ENCODE measurements at places on chromosomes 11 and 22.
A peak's percentile ranks its signal among the peaks of the same experiment; 100 is the strongest.

DNA sequence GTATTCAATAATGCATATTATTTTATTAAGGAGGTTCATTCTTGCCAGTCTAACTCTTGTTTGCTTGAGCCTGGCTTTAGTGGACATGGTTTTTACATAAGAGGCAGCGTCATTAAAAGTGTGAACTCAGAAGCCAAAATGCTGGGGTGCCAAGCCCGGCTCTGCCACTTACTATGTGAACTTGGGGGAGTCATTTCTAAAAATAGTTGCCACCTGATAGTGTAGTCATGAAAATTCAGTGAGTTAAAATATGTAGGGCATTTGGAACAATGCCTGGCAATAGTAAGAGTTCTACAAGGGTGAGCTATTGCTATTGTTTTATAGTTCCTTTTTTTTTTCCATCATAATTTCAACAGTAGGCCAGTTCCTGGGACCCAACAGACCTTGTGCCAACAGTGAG lies 49.9 kb downstream of the TENM4 start:
- no peak for DNase-seq

- DNase-seq: no peak
These were observed 17.8 kb downstream of the FADD start for GRCh38 chr11:70220920-70221319.

GRCh38 chr11:15101072-15101709 lies 13.5 kb upstream of the INSC start:
- DNase-seq: peak; percentile 63

- DNase-seq: no peak
These were observed 755.8 kb downstream of the NTM start for GRCh38 chr11:132125988-132126871.

GRCh38 chr11:14330881-14331280 lies 28.1 kb downstream of the RRAS2 start:
- no peak for DNase-seq

DNA sequence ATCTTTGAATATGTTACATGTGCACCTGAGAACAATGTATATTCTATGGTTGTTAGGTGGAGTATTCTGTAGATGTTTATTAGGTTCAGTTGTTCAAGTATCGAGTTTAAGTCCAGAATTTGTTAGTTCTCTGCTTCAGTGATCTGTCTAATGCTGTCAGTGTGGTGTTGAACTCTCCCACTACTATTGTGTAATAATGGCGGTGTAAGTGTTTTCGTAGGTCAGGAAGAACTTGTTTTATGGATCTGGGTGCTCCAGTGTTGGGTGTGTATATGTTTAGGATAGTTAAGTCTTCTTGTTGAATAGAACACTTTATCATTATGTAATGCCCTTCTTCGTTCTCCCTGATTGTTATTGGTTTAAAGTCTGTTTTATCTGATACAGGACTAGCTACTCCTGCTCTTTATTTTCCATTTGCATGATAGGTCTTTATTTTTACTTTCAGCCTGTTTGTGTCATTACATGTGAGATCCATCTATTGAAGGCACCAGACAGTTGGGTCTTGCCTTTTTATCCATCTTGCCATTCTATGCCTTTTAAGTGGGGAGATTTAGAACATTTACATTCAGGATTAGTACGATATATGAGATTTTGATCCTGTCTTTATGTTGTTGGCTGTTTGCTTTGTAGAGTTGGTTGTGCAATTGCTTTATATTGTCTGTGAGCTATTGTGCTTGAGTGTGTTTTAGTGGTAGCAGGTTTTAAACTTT lies 121.6 kb downstream of the DDX10 start:
- no peak for DNase-seq

DNA sequence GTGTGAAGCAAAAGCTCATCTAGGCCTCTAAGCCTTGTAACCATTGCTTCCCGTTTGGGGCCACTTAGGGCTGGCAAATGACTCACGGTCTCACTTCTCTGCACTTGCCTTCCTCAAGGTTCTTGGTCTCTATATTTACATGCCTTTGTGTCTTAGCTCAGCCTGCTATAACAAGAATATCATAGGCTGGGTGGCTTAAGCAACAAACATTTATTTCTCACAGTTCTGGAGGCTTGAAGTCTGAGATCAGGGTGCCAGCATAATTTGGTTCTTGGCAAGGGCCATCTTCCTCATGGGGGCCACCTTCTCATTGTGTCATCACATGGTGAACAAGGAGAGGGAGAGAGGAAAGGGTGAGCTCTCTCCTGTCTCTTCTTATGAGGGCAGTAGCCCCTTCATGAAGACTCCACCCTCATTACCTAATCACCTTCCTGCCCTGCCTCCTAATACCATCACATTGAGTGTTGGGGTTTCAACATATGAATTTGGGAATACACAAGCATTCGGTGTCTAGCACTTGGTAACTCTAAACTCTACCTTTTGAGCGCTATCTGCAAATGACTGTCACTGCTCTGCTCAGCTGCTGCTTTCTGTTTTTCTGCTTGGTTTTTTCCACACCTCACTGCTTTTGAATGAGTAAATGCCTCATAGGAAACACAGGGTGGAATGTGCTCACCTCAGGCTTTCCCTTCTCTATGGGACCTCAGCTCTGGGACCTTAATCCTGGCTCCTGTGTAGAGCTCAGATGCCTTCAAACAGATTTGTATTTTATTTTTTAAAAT lies 16.2 kb upstream of the ME3 start:
- DNase-seq: peak; percentile 64

- DNase-seq: peak; percentile 39
These were observed 1.7 kb downstream of the C11orf96 start for GRCh38 chr11:43943931-43944751.

DNA sequence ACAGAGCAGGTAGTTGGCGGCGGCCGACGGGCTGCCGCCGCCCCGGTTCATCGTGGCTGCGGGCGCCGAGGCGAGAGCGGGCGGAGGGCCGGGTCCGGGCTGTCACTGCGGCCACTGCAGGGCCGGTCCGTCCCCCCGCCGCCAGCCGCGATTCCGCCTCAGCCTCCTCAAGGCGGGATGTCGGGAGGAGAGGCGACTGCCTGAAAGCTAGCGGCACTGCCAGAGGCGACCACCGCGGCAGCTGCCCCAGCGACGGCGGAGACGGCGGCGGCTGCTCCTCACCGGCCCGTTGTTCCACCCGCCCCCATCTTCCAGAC lies 234 bp downstream of the SESN3 start:
- DNase-seq: no peak

DNA sequence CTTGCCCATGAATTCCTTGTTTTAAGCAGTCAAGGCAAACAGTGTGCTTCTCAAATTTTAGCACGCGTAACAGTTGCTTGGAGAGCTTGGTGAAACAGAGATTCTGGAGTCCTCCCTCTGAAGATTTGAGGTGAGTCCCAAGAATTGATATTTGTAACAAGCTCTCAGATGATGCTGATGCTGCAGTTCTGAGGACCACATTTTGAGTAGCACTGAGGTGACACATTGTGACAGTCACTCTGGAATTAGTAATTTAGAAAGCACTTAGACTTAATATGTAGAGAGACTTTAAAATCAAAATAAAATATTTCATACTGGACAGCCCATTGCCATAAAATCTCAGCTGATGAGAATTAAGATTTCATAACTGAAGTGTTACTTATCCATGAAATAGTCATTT lies 38.5 kb downstream of the DNAJC24 start:
- DNase-seq: peak; percentile 51

- no peak for DNase-seq
These were observed 488.3 kb downstream of the INSC start for GRCh38 chr11:15602785-15603567.

GRCh38 chr11:67056267-67057204 lies at the start of gene RHOD:
Gene RHOD (plus strand): TSS chr11:67056847. CDS start chr11:67056903, 56 bp downstream.
- peak; percentile 20 for DNase-seq

DNA sequence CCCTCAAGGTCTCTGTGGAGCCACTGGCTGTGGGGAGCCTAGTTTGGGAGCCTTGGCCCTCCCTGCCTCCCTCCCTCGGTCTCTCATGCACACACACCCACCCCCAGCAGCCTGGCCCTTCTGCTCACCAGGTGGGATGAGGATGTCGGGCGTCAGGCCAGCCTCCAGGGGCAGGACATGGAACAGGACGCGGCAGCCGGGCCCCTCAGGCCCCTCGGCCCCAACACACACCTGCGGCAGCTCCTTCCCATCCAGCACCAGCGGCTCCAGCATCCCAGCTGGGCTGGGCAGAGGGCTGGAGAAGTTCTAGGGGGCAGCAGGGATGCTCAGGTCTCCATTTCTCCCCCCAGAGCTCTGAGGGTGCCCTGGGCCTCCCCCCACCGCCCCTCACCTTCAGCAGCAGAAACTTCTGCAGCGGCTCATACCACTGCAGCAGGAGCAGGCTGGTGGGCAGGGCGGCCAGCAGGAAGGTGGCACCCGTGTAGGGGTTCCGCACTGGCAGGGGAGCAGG lies 11.2 kb downstream of the MAP4K2 start:
- no peak for DNase-seq

DNA sequence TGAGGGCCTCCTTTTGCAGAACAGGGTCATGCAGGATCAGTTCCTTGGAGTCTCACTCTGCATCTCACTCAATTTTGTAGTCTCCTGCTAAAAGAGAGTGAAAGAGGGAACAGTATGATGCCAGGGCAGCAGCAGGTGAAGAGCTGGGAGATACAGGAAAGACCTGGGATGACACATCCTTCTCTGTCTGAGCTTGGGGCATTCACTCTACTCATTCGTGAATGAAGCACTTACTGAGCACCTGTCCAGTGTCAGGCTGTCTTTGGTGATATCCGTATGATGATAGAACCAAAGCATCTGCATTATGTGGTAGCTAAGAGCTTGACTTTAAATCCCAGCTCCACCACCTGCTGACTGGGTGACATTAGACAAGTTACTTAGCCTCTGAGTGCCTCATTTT lies 14.4 kb downstream of the SREBF2 start:
- DNase-seq: no peak

- no peak for DNase-seq
These were observed 148.8 kb downstream of the ARHGAP42 start for GRCh38 chr11:100835854-100836253.

DNA sequence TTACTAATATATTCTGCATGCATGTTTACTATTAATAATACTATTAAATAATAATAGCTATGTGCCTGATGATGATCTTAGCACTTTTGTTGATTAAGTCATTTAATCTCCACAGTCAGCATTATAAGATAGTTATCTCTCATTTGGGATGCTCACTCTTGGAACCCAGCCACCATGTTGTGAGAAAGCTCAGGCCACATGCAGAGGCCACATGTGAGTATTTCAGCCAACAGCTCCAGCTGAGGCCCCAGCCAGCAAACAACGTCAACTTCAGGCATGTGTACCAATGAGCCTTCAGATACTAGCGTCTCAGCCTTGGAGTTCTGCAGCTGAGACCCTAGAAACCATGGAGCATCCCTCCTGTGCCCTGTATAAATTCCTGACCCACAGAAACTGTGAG lies 798.1 kb upstream of the LRRC4C start:
- DNase-seq: no peak

DNA sequence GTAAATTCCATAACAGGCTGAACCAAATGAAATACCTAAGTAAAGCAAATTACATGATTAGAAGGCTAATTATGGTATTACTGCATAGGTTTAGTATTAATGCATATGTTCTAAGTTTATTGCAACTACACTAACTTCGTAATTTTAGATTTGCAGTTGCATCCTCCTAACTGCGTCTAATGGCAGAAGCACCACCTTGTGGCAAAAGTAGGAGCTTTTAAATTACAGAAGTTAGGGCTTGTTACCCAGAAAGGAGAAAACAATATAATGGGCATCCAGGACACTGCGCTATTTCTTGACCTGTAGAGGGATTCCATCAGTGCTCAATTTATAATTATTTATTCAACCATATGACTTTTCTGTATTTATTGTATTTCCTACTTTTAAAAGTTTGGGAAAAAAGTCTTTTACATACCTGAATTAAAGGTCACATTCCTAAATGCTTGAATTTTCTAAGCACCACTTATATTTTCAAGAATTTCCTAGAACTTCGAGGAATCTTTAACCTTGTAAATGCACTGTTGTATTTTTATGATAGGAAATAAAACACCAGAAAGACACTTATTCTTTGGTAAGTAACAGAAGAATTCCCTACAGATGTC lies 16.3 kb upstream of the GPR83 start:
- DNase-seq: no peak

GRCh38 chr22:46652847-46653331 lies 32.7 kb downstream of the GRAMD4 start:
- DNase-seq: no peak

DNA sequence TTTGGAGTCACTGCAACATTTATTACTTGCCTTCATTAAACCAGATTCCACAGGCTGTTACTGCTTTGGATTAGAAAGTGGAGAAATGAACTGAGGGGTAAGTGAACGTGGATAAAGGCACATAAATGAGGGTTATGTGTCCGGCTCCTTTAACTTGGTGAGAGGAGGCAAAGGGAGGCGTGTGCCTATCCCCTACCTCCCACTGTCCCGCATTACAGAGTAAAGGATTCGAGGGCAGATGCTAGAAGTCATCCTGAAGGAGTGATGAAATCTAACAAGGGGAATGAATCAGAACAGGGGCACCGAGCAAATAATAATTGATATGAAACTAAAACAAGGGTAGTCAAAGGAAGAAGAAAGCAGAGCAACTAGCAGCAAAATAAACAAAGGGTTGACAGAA lies 147.2 kb downstream of the GRIA4 start:
- DNase-seq: no peak

- no peak for DNase-seq
These were observed 98.3 kb downstream of the FBXO7 start for GRCh38 chr22:32572741-32573500.

DNA sequence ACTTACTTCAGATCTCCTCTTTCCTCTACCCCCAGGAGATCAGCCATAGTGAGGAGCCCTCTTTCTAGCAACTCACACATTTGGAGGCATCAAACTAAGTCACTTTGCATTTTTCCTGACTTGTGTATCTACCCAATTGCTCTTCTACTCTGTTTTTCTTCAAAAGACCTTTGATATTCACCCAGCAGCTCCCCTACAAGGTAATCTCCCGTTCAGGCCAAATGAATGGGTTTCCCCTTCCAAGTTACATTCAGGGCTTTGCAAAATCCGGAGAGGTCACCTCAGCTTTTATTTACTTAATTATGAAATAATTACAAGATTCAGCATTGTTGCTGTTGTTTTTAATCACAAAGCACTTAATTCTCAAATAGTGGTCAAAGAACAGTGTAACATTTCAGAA lies 6.1 kb downstream of the LARGE1 start:
- DNase-seq: no peak

- no peak for DNase-seq
These were observed 430.6 kb downstream of the BUD13 start for GRCh38 chr11:116342148-116342547.

DNA sequence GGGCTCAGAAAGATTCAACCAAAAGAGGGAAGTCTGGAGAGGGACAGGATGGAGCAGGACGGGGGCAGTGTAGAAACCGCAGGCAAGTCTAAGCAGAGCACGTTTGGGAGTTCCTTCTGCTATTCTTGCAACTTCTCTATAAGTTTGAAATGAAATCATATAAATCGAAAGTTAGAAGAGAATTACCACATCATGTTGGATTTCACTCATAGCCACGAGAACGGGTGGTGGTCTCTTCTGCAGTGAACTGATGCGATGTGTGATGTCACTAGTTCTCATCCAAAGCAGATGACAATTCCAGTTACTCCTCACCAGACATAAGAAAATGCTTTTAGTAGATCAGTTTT lies 36.0 kb downstream of the KCNQ1 start:
- DNase-seq: peak; percentile 23

Data from activated CD4-positive, alpha-beta T cell treated with anti-CD3 and anti-CD28 coated beads, Interleukin-10, Interleukin-2, amounts not matched to agents 100 ng/mL and 50 ng/mL, durations not matched to agents 16 hours and 8 hours (primary cell).